ENCODE measurements at places on chromosomes 12 and 14.

DNA sequence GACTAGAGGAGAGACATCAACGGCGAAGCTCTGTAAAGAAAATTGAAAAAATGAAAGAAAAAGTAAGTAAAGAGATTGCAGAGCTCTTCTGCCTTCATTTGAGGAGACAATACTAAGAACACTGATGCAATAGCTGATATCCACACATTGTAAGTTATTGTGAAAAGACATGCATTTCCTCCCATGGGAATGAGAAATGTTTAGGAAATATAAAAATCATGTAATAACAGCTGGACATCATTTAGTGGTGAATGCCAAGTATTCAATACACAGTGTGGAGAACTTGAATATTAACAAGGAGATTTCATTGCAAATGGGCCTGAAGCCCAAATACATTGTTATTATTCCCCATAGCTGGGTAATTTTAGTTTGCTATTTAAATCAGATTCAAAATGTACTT is 179.2 kb downstream of the KICS2 start:
- DNase-seq = peak; percentile 29

- peak; percentile 24 for DNase-seq
Measured at GRCh38 chr12:95837240-95838038, 21.3 kb upstream of the SNRPF start.

- DNase-seq = no peak
Measured at GRCh38 chr12:119479121-119479561, 114.4 kb upstream of the TMEM233 start.

DNA sequence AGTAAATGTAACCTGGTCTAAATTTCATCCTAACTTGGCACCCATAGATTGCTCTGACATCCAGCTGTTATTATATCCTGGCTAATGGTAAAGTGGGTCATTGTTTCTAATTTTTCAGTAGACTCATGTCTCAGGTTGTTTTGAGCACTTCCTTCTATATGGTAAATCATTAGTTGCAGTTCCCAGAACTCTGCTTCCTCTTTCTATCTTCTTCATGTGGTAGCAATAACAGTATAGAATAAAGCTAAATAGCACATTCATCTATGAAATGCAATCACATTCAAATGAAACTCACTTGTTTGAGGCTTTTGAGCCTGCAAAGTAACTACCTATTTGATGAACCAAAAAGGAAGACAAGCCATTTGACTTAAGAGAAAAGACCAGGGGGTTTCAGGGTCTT is 65.1 kb upstream of the GZMB start:
- no peak for DNase-seq

- no peak for DNase-seq
Measured at GRCh38 chr14:92316937-92317336, 6.0 kb upstream of the SLC24A4 start.
